ENCODE measurements at places on chromosomes 6 and 20.
A peak's percentile ranks its signal among the peaks of the same experiment; 100 is the strongest.

DNA sequence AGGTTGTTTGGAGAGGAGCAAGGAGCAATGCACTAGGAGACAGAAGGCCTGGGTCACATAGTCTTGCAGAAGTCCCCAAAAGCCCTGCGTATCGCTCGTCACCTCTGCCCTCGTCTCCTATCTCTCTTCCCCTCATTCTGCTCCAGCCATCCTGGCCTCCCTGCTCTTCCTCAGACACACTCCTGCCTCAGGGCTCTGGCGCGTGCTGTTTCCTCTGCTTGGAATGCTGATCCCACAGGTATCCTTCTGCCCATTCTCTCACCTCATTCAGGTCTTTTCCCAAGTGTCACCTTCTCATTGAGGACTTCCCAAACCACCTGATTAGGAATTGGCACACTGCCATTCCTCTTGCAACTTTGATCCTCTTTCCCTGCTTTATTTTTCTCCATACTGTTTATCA lies 9.0 kb upstream of the SLC2A10 start:
- no peak for DNase-seq

GRCh38 chr6:3195695-3196497 lies 31.6 kb downstream of the TUBB2B start:
- no peak for DNase-seq

- no peak for DNase-seq
Observed at GRCh38 chr6:121142093-121142492, 192.2 kb downstream of the TBC1D32 start.

GRCh38 chr6:121780325-121781321 lies 345.2 kb downstream of the GJA1 start:
- no peak for DNase-seq

DNA sequence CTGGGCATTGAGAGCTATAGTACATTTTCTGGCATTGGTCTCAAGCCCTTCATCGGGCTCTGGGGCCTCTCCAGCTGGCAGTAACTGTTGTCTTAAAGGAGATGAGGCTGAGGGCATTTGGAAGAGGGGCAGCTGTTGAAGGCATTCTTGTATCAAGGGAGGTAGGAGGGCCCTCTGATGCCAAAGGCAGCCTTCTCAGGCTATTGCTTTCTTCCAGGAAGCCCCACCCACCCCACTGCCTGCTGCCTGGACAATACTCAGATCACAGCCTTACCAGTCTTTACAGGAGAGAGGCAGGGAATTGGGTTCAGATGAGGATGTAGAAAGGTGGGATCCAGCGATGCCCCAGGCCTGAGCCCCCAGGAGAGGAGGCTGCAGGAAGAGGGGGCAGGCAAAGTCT lies 46.0 kb downstream of the CPXM1 start:
- no peak for DNase-seq

DNA sequence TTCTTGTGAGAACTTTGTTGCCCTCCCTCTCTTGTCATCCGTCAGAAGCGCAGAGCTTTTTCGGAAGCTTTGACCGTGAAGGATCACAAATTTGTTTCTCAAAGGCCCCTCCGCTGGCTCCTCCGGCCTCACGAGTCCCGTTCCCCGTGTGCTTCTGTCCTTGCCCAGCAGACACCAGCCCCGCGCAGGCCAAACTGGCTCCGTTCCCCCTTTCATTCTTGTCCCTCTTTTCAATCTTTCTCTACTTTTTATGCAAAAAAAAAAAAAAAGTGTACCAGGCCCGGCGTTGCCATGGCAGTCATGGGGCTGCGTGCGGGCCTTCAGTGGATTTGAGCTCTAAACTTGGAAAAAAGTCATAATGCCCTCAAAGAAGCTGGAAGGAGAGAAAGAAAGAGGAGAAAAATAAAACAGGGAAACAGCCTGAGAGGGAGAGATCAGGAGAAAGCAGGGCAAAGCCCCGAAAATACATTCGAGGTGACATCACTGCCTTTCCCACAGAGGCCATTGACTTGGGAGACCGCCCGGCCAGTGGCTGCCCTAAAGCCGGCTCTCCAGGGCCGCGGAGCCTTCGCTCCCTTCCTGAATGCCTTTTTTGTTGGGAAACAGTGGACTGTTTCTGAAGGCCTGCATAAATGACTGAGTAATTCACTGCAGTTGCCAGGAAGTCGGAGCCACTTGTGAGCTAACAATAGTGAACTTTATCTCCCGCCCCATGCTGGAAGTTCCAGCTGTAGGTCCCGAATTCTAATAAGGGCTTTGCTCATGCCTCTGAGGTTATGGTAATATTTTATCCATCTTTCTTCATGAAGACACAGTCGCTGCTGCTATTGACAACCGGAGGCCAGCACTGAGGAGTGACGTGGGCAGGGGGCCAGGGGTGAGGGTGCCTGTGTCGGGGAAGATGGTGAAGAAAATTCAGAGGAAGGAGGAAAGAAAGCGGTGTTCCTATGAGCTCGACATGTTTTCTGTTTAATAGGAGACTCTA lies 670.9 kb downstream of the QKI start:
- no peak for DNase-seq

DNA sequence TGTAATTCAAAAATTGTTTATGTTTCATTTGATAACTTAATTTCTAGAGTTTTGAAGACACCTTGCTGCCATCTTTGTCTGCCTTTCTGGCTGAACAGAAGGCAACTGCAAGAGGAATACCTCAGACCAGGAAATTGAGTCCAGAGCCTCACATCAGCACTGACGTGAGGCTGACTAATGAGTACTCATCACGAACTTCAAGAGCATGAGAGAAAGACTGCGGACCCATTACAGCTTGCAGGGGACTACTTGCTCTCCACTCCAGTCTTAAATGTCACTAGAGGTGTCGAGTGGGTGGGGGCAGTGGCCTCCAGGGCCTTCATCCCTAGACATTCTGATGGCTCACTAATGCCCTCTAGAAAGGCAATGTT lies 109.5 kb upstream of the SSTR4 start:
- no peak for DNase-seq

DNA sequence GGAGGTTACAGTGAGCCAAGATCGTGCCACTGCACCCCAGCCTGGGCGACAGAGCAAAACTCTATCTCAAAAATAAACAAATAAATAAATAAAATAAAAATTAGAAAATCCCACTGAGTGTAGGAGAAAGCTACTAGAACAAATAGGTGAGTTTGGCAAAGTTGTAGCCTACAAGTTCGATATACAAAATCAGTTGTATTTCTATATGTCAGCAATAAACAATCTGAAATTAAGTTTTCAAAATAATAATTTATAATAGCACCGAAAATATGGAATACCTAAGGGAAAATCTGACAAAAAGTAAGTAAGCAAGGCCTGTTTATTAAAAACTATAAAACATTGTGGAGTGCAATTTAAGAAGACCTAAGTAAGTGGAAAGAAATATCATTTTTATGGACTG lies 5.1 kb upstream of the DEFB118 start:
- DNase-seq, result no peak

DNA sequence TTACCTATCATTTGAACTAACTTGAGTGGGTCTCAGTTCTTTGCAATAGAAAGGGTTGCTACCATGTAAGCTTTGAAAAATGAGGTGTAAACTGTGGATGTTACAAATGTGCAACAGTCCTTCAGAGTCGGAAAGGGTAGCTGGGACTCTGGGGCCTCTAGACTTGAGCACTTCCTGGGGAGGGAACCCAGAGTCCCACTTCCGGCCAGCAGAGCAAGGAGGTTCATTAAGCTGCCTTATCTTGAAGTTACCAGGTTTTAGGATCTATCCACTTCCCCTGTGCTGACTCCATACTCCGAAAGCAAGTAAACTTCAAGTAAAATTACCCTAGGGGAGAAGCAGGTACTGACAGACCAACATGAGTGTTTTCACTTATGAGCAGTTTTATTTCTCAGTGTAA lies 9.4 kb downstream of the TRIM10 start:
- DNase-seq, result no peak

DNA sequence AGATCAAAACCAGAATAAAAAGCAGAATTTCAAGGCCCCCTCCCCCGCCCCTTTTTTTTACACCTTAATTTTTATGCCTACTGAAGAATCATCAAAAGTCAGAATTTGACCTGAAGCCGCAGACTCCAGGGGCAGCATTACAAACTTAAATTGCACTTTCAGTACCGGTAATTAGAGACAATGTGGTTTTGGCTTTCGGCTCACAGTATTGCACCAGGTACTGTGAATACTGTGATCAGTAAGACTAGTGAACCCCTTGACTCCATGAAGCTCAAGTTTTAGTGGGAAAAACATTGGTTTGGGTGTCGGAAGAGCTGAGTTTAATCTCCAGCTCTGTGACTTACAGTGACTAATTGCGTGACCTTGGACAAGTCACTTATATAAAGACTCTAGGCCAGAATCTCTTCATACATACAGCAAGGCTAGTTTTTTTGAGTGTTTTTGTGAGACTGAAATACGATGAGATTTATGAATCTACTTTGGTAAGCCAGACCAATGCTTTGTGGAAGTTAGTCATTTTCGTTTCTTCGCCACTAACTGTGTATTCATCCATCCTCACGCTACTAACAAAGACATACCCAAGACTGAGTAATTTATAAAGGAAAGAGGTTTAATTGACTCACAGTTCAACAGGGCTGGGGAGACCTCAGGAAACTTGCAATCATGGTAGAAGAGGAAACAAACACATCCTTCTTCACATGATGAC lies 114.7 kb downstream of the SASH1 start:
- no peak for DNase-seq

DNA sequence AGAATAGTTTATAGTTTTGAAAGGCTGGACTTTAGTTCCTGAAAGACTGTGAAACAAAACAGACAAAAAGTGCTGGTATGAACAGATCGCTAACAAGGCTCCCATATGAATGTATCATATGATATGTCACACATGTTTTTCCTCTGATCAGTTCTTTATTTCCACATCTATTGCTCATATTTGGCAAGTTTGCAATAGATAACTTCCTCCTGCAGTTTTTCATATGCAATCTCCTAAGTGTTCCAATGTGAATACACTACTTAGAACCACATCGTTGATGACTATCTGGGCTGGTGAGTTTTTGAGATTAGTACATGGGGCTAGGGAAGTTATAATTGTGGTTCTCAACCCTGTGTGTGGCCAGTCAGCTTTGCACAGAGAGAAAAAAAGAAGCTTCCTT lies 23.1 kb downstream of the CRYBG1 start:
- no peak for DNase-seq

- DNase-seq, result no peak
Observed at GRCh38 chr6:113287396-113287795, 569.7 kb upstream of the MARCKS start.

- no peak for DNase-seq
Observed at GRCh38 chr6:109695468-109695867, 4.4 kb downstream of the FIG4 start.

GRCh38 chr20:37713396-37713795 lies 19.6 kb downstream of the CTNNBL1 start:
- no peak for DNase-seq

DNA sequence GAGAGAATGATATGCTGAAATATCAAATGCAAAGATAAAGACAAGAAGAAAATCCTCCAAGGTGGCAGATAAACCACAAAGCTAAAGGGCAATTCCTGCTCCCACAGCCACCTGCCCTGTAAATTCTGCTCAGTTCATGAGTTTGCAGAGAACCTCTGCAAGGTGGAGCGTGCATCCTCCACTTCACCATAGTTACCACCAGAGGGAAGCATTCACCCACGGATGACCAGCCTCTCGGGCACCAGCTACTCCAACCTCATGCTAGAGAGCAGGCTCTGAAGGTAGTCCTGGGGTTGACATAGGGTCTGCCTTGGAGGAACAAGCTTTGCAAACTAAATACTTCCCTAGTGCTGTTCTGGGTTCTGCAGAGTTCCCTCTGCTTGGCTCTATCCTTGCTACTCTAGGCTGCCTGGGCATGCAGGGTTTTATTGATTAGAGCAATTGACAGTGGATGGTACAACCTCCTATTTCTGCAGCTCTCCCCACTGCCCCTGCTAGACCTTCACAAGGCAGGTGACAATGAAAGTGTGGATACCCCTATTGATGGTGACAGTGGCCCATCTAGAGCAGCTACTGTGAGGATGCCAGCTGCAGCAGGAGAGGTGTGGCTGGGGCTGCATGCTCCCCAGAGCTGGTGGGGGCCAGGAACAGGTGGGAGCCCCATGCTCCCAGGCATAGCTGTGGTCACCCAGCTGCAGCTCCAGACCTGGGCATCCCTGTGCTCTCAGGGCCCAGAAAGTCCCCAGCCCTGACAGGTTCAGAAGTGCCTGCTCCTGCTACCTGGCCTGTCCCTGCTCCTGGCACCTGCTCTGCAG lies 51.1 kb downstream of the GGTLC1 start:
- peak; percentile 23 for DNase-seq

GRCh38 chr20:63697357-63697867 lies 960 bp downstream of the TNFRSF6B start:
- DNase-seq, result no peak

DNA sequence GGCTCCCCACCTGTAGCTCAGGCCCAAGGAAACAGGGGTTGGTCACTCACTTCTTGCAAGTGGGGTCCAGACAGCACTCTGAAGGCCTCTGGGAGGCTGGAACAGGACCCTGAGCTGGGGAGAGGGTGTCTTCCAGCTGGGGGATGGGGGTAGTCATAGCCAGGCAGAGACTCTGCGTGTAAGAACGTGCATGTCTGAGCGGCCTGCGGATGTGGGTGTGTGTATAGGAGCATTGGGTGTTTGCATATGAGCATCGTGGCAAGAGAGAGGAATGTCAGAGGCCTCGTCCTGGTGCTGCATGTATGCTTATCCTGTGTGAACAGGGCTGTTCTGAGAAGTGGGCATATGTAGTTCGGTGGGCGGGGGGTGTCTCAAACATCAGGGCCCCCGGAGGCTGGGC lies 12.1 kb downstream of the BPIFB3 start:
- DNase-seq, result no peak

DNA sequence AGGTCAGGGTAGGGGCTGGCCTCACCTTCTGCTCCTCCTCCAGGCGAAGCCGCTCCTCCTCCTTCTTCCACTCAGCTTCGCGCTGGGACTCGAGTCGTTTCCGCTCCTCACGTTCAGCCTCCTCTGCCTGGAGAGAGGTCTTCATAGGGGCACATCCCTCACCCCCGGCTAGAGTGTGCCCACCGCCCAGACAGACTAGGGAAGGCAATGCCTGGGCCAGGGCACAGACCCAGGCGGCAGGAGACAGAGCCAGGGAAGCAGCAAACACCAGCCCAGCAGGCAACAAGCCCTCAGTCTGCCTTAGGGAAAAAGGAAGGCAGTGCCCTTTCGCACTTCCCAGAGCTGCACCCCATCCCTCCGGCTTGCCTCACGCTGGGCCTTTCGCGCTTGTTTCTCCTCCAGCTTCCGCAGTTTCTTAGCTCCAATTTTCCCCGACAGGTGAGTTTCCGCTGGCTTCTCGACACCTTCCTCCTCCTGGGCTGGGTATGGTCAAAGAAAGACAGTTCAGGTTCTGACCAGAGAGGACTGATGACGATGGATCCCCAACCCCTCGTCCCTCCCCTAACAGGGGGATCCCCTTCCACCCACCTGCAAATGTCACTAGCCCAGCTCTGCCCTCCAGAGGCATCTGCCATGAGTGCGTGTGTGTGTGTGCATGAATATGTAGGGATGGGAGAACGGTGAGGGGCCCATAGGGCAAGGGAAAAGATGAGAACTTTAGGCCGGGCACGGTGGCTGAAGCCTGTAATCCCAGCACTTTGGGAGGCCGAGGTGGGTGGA lies 4.3 kb downstream of the DDRGK1 start:
- no peak for DNase-seq

GRCh38 chr6:148898376-148899014 lies 151.7 kb downstream of the UST start:
- no peak for DNase-seq

- DNase-seq, result no peak
Observed at GRCh38 chr20:12966468-12967085, 42.2 kb upstream of the SPTLC3 start.
